Vagina (tissue), 2 donors: ENCODE measurements at places on chromosomes 5 and 9.

- H3K36me3 ChIP-seq = no peaks in the 10 kb centered on the region
- H3K27me3 ChIP-seq = no peaks in the 10 kb centered on the region
- H3K4me1 ChIP-seq = peaks cover 25% of the 10 kb centered on the region
These were observed 351 bp upstream of the MSX2 start for GRCh38 chr5:174723979-174724483.

DNA sequence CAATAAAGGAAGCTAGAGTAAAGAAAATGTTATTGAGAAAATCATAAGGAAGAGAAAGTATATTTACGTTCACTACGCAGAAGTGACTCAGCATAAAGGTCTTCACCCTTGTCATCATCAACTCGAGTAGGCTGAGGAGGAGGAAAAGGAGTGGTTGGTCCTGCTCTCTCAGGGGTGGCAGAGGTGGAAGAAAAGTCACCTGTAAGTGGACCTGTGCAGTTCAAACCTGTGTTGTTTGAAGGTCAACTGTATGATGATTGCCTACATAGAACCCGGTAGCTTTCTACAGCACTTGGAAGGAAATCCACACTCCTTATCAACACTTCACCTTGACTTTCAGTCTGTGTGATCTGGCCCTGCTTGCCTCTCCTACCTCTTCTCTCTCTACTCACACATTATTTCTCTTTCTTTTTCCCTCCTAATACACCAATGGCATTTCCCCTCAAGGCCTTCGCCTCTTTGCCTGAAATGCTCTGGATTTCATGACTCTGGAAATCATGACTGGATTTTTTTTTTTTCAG lies 109.3 kb upstream of the CPEB4 start:
- DNase-seq = no peak
- H3K36me3 ChIP-seq = no peaks in the 10 kb centered on the region
- peaks cover 27% of the 10 kb centered on the region for H3K4me1 ChIP-seq
- no peak overlapping the region for H3K27ac ChIP-seq
- no peaks in the 10 kb centered on the region for H3K27me3 ChIP-seq
- no peak overlapping the region for H3K4me3 ChIP-seq

GRCh38 chr5:102069974-102070373 lies 226.1 kb downstream of the SLCO4C1 start:
- no peaks in the 10 kb centered on the region for H3K27me3 ChIP-seq
- H3K36me3 ChIP-seq = no peaks in the 10 kb centered on the region
- H3K27ac ChIP-seq = no peak overlapping the region
- no peak overlapping the region for H3K4me3 ChIP-seq

DNA sequence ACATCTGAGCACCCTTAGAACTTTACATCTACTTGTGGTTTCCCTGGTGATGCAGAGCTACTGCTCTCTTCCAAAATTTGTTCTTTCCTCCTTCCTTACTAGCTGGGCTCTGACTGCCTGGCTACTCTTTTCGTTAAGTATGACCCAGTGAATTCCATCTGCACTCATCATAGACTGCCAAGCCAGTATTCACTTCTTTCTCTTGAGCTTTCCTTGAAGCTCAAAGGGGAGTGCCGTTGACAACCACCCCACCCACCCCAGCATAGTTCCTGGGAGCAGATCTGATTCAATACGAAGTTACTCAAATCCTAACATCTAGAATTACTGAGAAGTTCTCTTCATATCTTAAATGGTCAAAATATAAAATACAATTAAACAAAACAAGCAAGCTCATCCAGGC lies 190.5 kb downstream of the ADAMTS12 start:
- no peak for DNase-seq
- H3K4me3 ChIP-seq = no peak overlapping the region
- H3K36me3 ChIP-seq = no peaks in the 10 kb centered on the region
- no peak overlapping the region for H3K27ac ChIP-seq
- H3K4me1 ChIP-seq = no peaks in the 10 kb centered on the region
- H3K27me3 ChIP-seq = no peaks in the 10 kb centered on the region

DNA sequence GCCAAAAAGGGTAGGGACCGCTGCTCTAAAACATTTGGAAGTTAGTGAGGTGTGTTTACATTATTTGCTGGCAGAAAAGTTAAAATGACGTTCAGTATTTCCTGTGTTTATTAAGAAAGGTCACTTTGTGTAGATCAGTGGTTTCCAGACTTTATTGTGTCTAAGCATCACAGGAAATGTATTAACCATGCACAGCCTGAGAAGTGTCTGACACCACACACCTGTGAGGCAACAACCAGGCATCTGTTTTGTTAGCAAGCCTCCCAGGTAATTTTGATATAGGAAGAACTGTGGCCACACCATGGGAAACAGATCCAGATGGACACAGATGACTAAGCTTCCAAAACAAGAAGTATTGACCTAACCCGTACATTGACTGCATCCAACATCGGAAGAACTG lies 12.0 kb downstream of the TTC1 start:
- H3K27ac ChIP-seq = no peak overlapping the region
- no peaks in the 10 kb centered on the region for H3K27me3 ChIP-seq
- DNase-seq = no peak
- H3K4me1 ChIP-seq = peaks cover 6% of the 10 kb centered on the region
- H3K4me3 ChIP-seq = no peak overlapping the region
- H3K36me3 ChIP-seq = no peaks in the 10 kb centered on the region

DNA sequence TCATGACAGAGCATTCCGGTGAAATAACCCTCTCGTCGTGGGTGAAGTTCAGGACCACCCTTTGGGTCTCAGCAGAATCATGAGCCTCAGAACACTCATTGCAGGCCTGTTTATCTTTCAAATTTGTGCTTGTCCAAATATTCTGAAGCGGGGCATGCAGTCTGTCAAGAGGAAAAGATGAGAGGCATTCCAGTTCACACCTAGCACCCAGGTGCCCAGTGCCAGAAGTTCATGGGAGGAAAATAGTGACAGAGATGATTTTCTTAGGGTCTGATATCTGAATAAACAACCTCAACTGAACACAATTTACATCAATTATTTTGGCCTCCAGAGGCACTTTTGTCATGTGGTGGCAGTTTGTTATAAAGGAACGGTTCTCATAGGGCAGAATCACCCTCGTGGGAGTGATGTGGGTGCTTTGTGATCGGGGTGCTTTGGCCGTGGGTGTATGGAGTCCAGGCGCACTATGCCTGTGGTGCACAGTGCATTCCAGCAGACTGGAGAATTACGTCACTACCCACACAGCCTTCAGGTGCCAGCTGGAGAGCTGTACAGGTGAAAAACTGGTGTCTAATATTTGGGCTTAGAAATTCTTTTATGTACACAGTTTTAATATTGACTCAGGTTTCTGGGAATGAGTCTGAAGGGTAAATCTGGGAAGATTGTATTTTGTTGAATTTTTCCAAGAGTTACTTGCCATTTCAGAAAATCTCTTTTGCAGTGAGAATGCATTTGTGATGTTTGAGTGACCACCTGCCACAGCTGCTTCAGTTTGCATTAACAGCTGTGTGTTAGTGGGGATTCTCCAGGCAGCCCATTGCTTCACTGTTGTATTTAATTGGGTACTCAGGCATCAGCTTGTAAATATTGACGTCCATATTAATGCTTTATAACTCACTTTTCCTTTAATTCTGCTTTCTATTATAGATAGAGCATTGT lies 289.3 kb downstream of the FANCC start:
- no peak for DNase-seq
- H3K4me3 ChIP-seq = no peak overlapping the region
- H3K27ac ChIP-seq = peak overlapping the region; percentile 45
- no peaks in the 10 kb centered on the region for H3K27me3 ChIP-seq
- no peaks in the 10 kb centered on the region for H3K36me3 ChIP-seq

GRCh38 chr5:113922343-113922742 lies 408.8 kb downstream of the YTHDC2 start:
- H3K27me3 ChIP-seq = no peaks in the 10 kb centered on the region
- no peak for DNase-seq
- H3K4me3 ChIP-seq = no peak overlapping the region

DNA sequence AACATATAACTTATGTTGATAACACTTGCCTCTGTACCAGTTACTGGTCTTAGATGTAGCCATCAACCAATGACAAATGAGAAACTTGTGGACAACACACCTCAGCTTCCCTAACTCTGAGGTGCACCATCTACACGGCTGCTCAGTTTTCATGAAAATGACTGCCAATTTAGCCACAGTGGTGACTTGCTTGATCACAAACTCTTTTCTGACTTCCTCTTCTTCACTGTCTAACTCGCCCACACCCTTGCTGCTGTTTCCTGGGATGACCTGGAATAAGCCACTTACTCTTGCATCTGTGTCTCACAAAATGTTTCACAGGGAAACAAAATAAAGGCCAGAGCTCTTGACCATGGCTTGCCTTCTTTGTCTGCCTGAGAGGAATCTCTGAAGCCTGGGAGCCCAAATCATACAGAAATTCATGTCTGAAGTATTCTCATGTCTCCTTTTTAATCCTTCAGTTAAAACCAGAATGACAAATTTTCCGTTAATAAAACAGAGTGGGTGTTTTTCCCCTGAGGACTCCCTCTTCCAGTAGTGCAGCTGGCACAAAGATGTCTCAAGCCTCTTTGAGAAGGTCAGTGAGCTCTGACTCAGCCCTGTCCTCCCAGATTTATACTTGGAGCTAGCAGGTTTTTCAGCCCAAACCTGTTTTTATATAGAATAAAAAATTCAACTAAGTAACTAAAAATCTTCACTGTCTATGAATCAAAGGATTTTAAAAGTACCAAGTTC lies 126.5 kb upstream of the PAM start:
- H3K27me3 ChIP-seq = no peaks in the 10 kb centered on the region
- H3K36me3 ChIP-seq = no peaks in the 10 kb centered on the region
- DNase-seq = no peak
- no peak overlapping the region for H3K4me3 ChIP-seq
- no peak overlapping the region for H3K27ac ChIP-seq

GRCh38 chr5:127228540-127229184 lies 61.9 kb upstream of the MEGF10 start:
- no peak overlapping the region for H3K27ac ChIP-seq
- no peaks in the 10 kb centered on the region for H3K4me1 ChIP-seq
- no peaks in the 10 kb centered on the region for H3K36me3 ChIP-seq
- DNase-seq = no peak
- peak overlapping the region; percentile 47 for H3K4me3 ChIP-seq

GRCh38 chr5:88602584-88602983 lies 280.4 kb downstream of the MEF2C start:
- H3K27me3 ChIP-seq = no peaks in the 10 kb centered on the region
- no peak overlapping the region for H3K4me3 ChIP-seq
- H3K36me3 ChIP-seq = no peaks in the 10 kb centered on the region
- DNase-seq = no peak

DNA sequence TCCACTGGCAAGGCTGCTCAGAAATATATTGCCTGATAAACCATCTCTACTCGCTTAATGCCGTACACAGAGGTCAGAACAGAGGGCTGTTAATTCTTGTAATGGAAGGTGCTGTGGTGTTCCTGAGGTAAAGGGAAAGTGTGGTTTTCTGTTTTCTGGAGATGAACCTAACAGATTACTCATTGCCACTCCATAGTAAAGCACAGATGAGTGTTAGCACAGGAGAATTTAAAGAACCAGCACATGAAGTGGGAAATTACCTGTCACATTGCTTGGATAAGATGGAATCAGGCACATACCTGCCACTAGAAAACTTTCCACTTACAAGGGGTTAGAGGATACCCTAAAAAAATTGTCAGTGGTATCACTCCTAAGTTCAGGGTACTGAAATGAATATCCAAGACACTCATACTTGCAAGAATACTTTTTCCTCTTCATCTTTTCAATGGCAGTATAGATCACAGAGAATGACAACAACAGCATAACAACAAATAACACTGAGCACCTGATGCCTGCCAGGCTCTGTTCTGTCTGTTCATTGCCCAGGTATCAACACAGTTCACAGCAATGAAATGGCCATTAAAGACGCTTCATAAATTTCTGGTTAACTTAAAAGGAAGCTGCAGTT lies 152.9 kb upstream of the GNA14 start:
- H3K36me3 ChIP-seq = no peaks in the 10 kb centered on the region
- DNase-seq = no peak
- H3K4me1 ChIP-seq = no peaks in the 10 kb centered on the region
- H3K4me3 ChIP-seq = no peak overlapping the region

- no peaks in the 10 kb centered on the region for H3K27me3 ChIP-seq
- DNase-seq = no peak
- no peak overlapping the region for H3K4me3 ChIP-seq
- H3K27ac ChIP-seq = no peak overlapping the region
- H3K4me1 ChIP-seq = peaks cover 15% of the 10 kb centered on the region
- no peaks in the 10 kb centered on the region for H3K36me3 ChIP-seq
These were observed 3.6 kb upstream of the FUT7 start for GRCh38 chr9:137035507-137035834.

- no peak for DNase-seq
- no peaks in the 10 kb centered on the region for H3K36me3 ChIP-seq
- no peaks in the 10 kb centered on the region for H3K27me3 ChIP-seq
- H3K4me1 ChIP-seq = no peaks in the 10 kb centered on the region
These were observed 49.1 kb downstream of the HOMER1 start for GRCh38 chr5:79464695-79465332.

DNA sequence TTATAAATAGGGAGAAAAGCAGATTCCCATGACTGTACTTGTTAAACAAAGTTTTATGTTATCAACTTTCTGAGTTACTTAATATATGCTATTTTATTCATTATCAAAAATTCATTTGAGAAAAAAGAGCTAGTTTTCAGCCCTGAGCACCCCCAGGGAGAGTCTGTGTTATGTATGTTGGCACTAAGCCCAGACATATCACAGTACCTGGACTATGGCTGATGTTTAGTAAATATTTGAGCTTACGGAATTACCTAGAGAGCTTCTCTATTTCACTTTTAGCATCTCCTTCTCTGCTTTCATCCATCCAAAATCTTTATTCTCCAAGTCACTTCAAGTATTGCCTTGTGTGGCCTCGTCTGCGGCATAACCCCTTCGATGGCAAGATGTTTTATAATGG lies 225.9 kb upstream of the PCSK5 start:
- H3K36me3 ChIP-seq = no peaks in the 10 kb centered on the region

DNA sequence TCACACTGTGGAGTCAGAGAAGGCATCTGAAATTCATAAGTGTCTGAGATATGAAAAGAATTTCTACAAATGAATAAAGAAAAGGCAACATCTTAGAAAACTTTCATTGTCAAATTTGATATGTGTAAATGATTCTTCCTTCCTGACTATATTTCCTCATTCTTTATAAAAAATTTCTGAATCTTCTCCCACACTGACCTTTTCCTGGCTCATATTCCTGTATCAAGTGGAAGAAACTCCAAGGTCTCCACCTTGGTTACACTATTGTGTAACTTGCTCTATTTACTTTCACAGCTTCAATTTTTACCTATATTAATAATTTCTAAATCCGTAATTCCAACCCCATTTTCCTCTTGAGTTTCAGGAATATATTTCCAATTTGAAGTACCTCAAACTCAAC lies 93.5 kb upstream of the FBXL7 start:
- DNase-seq = no peak
- H3K27me3 ChIP-seq = no peaks in the 10 kb centered on the region
- H3K27ac ChIP-seq = no peak overlapping the region
- no peaks in the 10 kb centered on the region for H3K36me3 ChIP-seq
- no peaks in the 10 kb centered on the region for H3K4me1 ChIP-seq

GRCh38 chr5:120329095-120329494 lies 135.0 kb upstream of the PRR16 start:
- no peak overlapping the region for H3K27ac ChIP-seq
- H3K36me3 ChIP-seq = no peaks in the 10 kb centered on the region
- no peak overlapping the region for H3K4me3 ChIP-seq
